ENCODE measurements at places on chromosomes 2 and 18.

DNA sequence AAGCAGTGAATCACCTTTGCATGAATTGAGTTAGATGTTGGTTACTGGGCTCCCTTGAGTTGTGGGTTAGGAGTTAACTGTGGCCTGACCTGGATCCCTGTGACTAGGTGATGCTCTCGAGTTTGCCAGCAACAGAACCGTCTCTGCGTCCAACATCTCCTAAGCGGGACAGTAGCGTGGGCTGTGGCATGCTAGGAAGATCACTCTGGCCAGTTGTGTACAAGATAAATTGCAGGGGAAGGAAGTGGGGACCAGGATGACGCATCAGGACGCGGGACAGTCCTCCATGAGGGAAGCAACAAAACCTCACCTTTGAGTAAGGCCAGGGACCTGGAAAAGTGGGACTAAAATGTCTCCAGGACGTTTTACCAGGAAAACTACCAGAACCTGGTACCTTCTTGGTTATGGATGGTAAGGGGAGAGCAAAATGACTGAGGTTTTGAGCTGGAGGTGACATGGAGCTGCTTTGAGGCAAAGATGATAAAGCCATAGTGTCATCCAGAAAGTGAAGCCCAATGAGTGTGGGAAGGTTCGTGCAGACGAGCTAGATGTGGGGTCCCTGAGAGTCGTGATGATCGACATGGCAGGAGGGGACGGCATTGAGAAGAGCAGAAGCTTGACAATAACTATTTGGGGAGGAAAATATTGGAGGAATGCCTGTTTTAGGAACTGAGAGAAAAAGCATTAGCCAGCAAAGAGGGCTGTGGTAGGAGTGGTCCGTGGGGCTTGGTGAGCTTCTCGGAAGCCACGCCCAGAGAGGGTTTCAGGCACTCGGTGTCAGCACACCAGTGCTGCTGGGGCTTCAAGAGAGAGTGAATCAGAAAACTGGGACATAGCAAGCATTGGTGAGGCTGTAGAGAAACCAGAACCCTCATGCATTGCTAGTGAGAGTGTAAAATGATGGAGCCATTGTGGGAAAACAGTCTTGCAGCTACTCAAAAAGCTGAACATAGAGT lies 95.1 kb downstream of the SMAD7 start:
- DNase-seq = no peak

GRCh38 chr2:179235463-179236108 lies 29.0 kb downstream of the SESTD1 start:
- no peak for DNase-seq

DNA sequence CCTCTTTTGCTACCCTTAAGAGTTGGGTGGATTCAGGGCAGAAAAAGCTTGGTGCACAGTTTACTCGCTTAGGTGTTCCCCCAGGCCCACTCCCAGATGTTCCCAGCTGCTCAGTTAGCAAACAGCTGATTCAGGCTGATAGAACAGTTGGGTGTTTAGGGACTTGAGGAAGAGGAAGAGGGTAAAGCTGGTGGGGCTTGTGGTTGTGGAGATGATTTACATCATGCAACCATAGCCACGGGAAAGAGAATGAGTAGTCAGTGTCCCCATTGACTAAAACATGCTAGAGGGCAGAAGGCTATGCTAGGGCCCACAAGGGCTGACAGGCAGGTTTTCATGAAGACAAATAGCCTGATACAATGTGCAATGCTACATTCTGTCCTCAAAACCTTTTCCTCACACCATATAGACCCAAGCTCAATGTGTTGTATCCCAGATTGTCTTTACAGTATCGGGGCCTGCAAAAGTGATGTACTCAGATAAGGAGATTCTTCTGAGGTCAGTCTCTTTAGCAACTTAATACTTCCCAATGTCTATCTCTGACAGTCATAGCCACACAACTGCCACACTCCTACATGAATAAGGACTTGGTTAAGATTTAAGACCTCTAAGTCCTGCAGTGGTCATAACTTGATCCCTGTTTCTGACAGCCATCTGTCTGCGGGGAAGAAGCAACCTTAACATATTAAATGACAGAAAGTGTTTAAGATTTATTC lies 15.6 kb downstream of the COLEC12 start:
- no peak for DNase-seq

DNA sequence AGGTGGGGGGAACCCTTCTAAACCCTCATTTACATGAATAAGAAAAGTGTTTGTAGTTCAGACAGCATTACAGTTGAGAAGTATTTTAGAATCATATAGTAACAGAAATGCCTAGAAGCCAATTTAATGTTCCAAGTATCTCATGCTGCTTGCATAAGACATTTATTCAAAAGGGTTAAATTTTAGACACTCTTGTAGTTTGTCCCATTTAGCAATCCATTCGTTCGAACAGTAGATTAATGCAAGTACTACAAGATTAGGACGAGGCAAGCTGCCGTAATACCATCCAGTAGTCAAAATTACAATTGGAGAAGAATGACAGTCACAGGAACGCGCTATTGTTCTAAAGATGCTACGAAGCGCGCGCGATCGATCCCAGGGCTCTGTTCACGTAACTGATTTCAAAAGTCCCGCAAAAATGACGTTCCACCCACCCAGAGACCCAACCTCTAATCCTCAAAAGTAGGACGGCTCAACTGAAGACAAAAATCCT lies 1.2 kb downstream of the TMEM237 start:
- no peak for DNase-seq

GRCh38 chr2:198710562-198710961 lies 747.2 kb downstream of the SATB2 start:
- DNase-seq = no peak

- DNase-seq = no peak
Observed at GRCh38 chr18:8658858-8659485, 46.4 kb upstream of the MTCL1 start.

DNA sequence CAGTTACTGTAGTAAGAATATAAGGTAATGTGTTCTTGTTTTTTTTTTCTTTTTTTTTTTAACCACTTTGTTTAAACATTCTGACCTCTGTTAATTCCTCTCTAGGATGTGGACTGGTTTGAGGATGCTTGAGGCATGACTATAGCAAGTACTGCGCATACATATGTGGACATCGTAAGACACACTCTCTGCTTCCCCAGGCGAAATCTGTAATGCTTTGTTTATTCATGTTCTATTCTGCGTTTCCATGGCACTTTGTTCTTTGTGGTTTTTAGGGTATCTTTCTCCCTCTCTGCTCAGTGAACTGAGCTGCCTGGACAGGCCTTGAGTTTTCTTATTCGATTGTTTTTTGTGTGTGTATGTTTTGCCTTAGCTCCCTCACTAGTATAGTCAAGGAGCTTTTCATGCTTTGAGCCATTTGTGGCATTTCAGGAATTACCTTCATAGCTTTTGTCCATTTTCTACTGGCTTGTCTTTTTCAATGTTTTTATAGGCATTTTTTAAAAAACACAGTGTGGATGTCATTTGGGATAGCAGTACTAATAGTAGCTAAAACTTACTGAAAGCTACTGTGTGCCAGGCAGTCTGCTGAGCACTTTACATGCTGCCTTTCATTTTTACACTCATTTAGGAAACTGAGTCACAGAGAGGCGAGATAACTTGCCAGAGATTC lies 1.9 kb upstream of the SH3BP4 start:
- no peak for DNase-seq

GRCh38 chr18:23143016-23143814 lies 7.9 kb downstream of the CABLES1 start:
- no peak for DNase-seq

GRCh38 chr18:42860011-42860410 lies 255.5 kb downstream of the RIT2 start:
- no peak for DNase-seq

DNA sequence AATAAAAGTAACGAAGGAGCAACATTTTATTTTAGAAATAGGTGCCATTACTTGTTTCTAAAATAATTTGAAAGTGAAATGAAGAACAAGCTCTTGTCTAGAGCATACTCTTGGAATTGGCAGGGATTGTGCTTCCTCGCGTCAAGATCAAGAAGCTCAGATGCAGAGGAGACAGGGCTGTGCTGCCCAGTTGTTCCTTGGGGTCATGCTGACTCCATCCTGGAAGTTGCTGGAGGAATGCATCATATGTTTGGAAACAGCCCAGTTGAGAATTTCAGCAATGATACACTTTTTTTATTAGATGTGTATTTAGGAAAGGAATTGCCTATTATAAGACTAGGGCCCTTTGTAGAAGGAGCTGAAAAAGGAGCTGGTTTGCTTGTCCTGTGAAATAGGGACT lies 17.2 kb downstream of the LTBP1 start:
- DNase-seq = no peak

GRCh38 chr18:54904581-54904980 lies 54.7 kb downstream of the CCDC68 start:
- no peak for DNase-seq

DNA sequence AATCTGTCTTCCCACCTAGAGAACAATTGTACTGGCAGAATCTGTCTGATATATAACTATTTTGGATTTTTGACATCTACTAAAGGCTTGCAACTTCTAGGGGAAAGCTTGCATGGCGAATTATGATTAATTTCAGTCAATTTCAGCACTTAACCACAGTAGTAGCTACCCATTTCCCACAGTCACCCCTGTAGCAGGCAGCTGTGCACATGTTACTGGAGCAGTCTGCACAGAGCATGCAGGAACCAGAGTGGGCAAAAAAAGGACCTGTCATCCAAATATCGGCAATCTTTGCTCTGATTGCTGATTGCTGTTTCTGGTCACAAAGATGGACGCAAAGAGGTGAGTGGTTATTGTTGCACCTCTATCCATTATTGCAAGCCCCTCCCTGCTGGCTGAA lies 473.3 kb downstream of the SPAG16 start:
- DNase-seq = no peak

DNA sequence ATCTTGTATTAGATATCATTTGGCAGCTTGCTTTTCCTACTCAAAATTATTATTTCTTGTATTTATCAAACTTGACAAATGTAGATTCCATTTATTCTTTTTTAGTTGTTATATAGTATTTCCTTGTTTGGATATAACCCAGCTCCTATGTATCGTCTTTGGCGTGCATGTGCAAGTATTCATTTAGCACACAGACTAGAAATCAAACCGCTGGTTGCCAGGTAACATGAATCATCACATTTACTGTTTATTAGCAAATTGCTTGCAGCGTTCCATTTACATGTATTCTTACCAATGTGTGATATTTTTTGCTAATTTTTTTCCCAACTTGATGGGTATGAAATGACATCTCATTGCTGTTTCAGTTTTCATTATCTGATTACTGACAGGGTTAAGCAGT lies 2089.7 kb upstream of the CELF4 start:
- no peak for DNase-seq

- DNase-seq = no peak
Observed at GRCh38 chr2:113677330-113677729, 50.3 kb downstream of the RABL2A start.

DNA sequence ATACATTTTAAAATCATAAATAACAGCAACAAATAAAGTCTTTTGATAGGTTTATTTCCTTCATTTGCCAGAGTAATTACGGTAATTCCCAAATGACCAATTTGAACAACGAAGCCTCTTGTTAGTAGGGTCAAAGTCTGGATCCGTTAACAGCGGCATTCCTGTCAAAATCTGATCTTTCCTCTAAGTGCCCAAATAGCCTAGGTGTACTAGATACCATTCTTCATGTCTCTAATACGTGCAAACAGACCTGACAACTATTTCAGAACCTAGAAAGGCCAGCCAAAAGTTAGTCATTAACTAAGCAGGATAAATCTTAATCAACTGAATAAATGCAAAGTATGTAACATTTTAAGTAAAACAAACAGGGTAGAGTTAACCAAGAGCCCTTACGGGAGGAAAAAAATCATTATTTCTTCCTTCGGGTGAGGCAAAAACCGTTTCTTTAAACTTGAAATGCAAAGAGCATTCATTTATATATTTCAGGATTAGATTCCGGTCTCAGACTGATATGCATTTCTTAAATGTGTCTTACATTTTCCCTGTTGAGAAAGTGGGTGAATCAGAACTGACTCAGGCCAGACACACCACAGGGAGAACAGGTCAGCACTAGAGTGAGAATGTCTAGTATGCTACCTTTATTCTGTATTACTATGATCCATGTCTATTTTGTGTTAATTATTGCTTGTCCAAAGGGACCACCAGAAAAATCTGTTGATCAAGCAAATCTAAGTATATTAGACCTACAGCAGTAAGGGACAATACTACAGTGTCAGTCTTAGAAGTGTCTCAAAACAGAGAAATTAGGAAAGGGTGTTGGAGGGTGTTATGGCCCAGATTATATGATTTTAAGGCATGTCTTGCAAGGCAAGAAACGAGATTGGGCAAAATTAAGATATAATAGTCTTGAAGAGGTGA lies 141.5 kb upstream of the NDUFV2 start:
- no peak for DNase-seq

GRCh38 chr2:201128933-201129505 lies 13.1 kb downstream of the CFLAR start:
- DNase-seq = no peak

GRCh38 chr2:191740759-191741158 lies 62.8 kb downstream of the NABP1 start:
- DNase-seq = no peak

DNA sequence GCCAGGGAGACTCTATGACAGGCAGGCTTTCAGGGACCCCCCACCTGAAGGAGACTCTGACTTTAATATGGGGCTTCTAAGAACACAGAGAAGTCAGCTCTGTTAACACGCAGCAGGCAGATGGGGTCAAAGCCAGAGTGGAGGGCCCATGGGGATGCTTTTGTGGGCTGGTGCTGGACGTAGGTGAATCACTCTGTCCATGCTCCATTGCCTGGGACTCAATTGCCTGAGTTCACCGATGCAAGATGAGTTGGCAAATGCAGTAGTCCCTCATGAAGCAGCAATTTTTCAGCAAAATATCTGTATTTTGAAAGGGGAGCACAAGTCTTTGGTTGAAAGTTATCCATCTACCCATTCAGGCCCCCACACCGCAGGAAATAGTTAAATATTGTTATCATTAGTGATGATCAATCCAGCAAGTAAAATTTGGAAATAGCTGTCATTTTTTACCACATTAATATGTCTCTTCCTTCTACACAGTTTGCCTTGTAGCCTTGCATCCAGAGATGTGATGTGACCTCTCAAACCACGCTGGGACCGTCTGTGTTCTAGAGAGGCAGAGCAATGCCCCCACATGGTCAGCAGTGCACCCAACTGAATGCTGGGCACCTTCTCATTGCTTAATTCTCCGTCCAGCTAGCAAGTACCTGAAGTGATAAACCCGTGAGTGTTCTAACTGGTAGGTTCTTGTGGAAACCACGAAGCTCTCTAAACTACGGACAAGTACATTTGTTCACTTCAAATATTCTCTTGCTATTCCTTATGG lies 34.8 kb upstream of the FAM110C start:
- DNase-seq = no peak

DNA sequence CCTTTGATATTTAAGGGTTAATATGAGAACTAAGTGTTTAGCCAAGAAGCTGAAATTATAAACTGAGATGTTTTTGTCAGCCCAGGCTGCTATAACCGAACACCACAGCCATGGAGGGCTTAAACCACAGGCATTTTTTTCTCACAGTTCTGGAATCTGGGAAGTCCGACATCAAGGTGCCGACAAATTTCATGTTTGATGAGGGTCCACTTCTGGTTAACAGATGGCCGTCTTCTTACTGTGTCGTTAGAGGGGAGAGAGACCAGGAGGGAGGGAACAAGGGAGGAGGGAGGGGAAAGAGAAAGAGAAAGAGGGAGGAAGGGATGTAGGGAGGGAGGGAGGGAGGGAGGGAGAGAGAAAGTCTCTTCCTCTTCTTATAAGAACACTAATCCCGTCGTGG lies 6.5 kb upstream of the CNDP2 start:
- no peak for DNase-seq
